ENCODE measurements at places on chromosomes 16 and 17.

DNA sequence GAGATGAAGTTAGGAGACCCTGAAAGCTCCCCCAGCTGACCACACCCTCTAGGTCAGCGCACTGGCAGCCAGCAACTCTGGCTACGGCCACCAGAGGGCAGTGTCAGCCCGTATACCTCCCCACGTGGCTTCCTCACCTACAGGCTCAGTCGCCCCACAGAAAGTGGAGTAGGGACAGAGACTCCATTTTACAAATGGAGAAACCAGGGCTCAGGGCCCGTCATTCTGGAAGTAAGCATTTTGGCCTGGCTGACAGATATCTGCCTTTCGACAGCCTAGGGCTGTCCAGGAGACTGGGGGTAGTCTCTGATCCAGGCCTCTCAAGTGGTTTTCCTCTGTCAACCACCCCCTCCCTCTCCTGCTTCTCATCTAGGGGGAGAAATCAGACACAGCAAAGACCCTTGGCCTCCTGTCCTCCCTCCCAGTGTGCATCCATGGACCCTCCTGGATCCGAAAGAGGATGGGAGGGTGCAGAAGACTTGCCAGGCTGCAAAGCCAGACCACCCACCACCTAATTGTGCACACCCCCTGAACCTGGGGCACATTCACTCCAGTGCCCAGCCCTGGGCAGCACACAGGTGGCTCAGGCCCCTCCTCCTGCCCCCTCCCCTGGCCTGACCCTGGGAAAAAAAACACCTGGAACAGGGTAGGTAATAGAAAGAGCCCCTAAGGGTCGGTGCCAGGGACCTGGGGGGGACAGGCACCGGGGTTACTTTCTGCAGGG lies 3.8 kb upstream of the HAP1 start:
- peak; percentile 73 for DNase-seq

DNA sequence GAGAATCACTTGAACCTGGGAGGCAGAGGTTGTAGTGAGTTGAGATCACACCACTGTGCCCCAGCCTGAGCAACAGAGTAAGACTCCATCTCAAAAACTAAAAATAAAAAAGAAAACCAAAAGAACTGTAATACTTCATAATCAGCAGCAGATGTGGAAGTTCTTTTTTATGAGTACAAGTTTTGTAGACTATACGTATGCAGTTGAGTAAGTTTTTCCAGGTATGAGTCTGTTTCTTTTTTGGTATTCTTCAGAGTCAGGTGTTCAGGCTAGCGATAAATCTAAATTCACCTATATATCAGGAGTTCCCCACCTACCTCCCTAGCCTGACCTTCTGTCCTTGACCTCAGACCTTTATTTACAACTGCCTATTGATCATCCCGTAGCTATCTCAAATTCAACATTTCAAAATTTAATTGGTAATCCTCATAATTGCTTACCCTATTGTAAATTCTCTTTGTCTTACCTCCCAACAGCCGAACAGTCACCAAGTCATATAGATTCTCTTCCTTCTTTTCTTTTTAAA lies 10.7 kb downstream of the DCTN5 start:
- no peak for DNase-seq

GRCh38 chr16:30654856-30655255 lies 3.4 kb upstream of the FBRS start:
- DNase-seq: no peak

- no peak for DNase-seq
These were observed 147.1 kb downstream of the PRKCA start for GRCh38 chr17:66449418-66449977.

GRCh38 chr16:89020068-89020924 lies 43.3 kb upstream of the CBFA2T3 start:
- DNase-seq: peak; percentile 21

DNA sequence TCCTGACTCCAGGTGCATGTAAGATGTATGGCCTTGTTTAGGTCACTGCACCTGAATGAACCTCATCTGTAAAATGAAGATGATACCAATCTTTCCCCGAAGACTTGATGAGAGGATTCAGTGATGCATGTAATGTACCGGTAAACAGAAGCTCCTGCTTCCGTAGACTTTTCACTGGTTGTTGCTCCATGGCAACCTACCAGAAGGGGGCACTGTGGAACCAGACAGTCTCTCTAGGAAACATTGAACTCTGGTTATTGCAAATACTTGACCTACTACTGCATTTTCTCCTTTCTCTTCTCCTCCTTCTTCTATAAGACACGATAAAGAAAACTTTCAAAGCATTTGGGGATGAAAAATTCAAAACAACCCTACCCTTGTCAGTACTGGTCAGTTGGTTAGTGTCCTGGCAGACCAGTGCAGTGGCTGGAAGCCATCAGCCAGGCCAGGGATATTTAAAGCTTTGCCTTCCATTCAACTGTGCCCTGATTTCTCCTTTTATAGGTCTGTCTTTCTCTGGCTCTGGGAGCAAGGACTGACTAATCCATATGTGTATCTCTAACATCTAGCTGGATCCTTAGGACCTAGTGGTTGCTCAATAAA lies 667.4 kb upstream of the SALL1 start:
- DNase-seq: peak; percentile 5

GRCh38 chr17:75433218-75433783 lies 23.1 kb upstream of the TMEM94 start:
- DNase-seq: no peak

DNA sequence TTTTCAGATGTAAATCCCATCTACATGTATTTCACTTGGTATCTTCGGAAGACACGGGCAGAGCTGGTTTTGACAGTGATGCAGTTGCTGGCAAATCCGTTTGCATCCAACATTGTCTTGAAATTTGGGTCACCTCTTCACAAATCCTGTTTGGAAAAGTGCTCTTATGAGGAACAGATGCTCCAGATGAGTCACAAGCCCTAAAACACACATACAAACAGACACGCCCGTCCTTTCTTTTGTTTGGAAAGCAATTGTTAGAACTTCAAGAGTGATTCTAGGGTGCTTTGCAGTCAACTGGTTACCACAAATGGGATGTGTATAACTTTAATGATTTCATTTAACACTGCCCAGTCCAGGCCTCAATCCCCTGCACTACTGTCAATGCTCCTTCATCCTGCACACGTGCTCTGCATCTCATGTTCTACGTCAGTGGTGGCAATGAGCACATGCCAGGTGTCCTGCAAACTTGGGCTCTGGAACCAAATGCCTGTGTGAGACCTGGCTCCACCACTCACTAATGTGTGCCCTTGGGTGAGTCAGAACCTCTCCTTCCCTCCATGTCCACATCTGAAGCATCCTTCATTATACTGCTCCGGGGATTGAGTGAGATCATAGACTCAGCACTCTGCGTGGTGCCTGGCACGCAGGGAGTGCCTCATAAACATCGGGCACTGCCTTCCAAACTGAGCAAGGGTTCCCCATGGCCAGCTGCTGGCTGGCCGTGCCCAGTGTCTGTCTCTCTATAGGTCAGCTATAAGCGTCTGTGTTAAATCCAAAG lies 19.3 kb upstream of the FOXF1 start:
- no peak for DNase-seq

DNA sequence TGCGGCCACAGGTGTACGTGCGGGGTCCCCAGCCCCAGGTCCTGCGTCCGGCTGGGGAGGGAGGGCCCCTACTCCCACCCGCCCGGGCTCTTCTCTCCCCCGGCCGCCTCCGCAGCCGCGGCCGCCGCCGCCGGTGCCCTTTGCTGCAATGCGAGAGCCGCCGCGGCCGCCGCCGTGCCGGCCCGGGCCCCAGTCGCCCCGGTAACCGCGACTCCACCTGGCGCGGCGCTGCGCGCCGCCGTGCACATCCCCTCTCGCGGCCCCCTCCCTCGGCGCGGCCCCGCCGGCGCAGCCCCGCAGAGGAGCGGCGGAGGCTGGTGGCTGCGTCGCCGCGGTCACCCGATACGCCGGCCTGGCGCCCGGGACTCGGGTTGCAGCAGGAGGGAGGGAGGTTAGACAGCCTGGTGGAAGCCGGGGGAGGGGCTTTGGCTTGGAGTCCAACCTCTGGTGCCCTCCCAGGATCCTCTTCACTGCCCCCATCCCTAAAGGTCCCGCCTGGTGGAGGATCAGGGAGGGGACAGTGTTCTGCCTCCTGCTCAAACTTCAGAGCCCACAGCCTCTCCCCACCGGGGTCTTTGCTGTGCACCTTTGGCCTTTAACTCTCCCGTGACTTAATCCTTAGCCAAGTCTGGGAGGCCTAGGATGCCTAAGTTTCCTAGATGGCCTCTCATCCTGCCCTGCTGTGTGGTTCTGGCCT lies 32.9 kb downstream of the SRCIN1 start:
- DNase-seq: no peak

GRCh38 chr16:47045459-47045858 lies 72.0 kb upstream of the DNAJA2 start:
- DNase-seq: no peak

GRCh38 chr17:79974566-79975497 lies 60.8 kb downstream of the TBC1D16 start:
- DNase-seq: no peak

GRCh38 chr16:4290236-4290830 lies 17.5 kb upstream of the TFAP4 start:
- DNase-seq: no peak

- DNase-seq: no peak
These were observed 91.5 kb upstream of the HAS3 start for GRCh38 chr16:69013991-69014390.

DNA sequence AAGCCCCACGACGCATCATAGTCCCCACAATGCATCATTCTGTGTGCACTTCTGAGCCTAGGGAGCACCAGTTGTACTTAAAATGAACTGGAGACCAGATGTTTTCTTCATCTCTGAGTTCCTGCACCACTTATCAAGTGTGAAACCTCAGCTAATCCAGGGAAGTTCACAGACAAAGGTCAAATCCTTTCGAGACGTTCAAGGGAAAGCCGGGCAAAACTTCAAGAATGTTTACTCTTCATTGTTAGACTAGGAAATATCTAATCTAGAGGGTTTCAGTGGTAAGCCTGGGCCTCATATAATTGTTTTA lies 4.6 kb upstream of the PMP22 start:
- no peak for DNase-seq

DNA sequence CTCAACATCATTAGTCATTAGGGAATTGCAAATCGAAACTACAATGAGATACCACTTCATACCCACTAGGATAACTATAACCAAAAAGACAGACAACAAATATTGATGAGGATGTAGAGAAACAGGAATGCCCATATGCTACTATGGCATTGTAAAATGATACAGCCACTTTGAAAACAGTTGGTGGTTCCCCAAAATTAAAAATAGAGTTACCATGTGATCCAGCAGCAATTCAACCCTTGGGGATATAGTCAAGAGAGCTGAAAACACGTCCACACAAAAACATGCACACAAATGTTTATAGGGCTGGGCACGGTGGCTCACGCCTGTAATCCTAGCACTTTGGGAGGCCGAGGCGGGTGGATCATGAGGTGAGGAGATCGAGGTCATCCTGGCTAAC lies 10.0 kb upstream of the PECAM1 start:
- no peak for DNase-seq

DNA sequence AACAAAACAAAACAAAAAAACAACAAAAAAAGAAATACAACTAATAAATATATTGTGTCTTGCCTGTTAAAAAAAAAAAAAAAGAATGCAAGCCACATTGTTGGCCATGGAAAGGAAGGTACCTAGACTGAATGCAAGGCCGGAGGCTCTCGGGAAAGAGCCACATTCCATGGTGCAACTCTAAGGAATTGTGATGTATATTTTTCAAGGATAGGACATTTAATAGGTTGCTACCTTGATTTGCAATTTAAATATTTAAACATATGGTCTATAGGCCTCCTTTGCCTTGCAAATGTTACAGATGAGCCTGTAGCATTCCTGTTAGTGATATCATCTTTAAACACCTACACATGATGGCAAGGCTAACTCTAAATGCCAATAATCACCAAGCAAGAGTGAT lies 650.9 kb downstream of the TOX3 start:
- no peak for DNase-seq

DNA sequence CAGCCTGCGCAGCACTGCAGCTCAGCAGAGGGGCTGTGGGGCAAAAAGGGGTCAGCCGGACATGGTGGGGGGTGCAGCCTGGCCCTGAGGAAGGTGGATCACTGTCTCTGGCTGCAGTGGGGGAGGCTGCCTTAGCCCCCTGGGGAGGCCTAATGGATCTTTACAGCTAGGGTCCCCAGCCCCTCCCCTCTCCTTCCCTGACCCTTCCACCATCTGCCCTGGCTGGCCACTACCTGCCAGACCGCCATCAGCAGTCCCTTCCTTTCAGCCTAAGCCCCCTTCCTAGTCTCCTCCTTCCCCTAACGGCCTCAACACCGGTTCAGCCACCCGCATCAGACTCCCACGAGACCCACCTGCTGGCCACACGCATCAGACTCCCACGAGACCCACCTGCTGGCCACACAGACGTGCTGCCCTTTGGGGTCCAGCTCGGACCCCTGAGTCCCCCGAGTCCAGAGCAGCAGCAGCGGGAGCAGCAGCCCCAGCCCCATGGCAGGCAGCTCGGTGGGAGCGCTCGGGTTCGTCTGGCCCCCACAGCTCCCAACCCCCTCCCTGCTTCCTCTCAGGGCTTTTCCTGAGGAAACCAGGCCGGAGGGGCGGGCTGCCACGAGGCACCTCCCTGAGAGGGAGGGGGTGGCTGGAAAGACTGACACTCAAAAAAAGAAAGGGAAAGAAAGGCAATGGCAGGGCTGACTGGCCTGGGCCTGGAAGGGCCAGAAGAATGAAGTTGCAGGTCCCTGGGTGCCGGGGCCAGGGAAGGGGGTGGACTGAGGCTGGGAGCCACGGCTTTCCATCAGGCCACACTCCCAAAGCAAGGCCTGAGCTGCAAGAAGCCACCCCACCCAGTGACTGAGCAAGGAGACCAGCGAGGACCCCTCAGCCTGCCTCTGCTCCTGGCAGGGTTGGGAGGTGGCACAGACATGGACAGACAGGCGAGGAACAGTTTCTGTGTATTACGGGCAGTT lies at the start of gene SCARF1:
SCARF1 (minus strand) TSS at position 526 of the 965 bp plus-strand sequence; CDS start at position 491, 35 bp downstream.
- no peak for DNase-seq

- DNase-seq: no peak
These were observed 24.6 kb downstream of the HIGD1B start for GRCh38 chr17:44872131-44872768.

GRCh38 chr17:42388381-42389134 lies at the start of gene STAT3:
STAT3 (minus strand) TSS chr17:42388442; CDS start chr17:42348516, 39,926 bp downstream.
- DNase-seq: peak; percentile 100

- DNase-seq: no peak
These were observed 108.4 kb downstream of the SYCE1L start for GRCh38 chr16:77307426-77308162.

DNA sequence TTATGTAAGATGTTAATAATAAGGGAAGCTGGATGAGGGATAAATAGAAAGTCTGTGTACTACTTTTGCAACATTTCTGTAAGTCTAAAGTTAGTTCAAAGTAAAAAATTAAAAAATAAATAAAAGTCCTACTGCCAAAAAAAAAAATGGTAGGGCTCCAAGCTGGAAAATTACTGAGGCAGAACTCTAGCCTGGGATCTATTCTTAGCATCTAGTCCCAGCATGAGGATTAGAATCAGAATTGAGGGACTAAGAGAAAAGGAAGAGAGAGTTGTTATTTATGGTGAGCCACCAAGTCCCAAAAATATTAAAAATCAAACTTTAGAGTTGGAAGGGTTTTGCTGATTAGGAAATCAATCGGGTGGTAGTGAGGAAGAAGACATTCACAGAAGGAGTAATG lies 110.3 kb downstream of the CYB561 start:
- no peak for DNase-seq

Measured in stimulated activated CD4-positive, alpha-beta T cell treated with anti-CD3 and anti-CD28 coated beads, Interleukin-12 subunit alpha, Interleukin-12 subunit beta, amount 100 ng/mL, for 48 hours (primary cell).